Type B pancreatic cell (in vitro differentiated cells): ENCODE measurements at places on chromosomes 5 and 9.

DNA sequence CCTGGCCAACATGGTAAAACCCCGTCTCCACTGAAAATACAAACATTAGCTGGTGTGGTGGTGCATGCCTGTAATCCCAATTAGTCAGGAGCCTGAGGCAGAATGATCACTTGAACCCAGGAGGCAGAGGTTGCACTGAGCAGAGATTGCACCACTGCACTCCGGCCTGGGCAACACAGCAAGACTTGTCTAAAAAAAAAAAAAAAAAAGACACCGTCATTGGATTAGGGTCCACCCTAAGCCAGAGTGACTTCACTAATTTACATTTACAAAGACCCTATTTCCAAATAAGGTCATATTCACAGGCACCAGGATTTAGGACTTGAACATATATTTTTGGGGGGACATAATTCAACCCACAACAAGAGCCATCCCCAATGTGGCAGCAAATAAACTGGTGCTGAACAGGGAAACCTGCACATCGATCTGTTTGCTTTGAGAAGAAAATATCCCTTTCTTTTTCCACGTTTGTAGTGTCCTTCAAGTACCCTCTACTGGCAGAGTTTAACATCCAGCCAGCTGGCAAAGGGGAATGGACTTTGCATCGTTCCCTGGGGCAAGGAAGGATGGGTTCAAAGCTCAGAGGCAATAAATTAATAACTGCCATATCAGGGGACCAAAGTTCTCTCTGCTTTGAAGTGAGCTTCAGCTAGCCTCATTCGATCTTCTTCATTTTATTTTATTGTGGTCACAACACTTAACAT, 3.7 kb upstream of the DNAJC25 start:
- H3K36me3 ChIP-seq: peaks cover 4% of the 10 kb centered on the region
- no peak for DNase-seq
- H3K4me1 ChIP-seq: peaks cover 4% of the 10 kb centered on the region
- H3K27ac ChIP-seq: no peak overlapping the region
- no peak overlapping the region for H3K4me3 ChIP-seq
- H3K27me3 ChIP-seq: no peaks in the 10 kb centered on the region

DNA sequence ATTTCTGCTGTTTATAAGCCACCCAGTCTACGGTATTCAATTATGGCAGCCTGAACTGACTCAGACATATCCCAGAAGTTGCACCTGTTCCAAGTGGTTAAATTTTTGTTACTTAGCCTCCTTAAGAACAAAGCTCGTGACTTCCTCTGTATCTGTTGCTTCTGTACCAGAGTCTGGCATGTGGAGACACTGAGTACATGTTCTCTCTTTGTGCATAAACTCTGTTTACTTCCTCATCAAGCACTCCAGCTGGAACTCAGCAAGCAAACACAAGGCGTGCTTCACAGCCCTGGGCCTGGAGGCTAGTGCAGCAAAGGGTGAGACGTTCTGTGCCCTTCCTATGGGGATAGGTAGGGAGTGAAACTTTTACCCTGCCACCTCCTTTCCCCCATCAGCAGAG, 19.0 kb downstream of the C9orf152 start:
- H3K4me1 ChIP-seq: peaks cover 18% of the 10 kb centered on the region
- H3K27me3 ChIP-seq: no peaks in the 10 kb centered on the region
- peak overlapping the region; percentile 82 for H3K27ac ChIP-seq
- no peak overlapping the region for H3K4me3 ChIP-seq
- H3K36me3 ChIP-seq: no peaks in the 10 kb centered on the region

DNA sequence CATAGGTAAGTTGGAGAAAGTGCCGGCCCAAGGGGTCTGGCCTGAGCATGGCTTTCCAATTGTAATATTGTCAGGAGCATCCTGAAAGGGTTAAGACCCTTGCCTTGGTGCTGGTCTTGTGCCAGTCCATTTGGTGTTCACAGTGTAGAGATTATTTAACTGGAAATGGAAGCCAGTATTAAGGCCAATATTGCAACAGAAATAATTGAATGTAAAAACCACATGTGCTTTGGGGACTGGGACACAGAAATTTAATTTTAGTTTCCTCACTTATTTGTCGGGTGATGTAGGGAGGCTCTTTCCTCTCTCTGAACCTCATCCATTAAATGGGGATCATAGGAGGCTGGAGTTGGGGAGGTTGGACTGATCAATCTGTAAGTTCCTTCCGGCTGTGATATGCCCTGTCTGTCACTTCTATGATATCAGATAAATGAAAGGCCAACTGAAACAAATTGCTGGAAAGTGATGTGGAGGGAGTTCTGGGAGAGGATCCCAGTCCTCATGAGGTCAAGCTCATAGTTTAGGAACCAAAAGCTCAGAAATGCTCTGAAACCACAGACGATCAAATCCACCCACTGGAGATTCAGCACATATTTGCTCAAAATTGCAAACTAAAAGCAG, 54.8 kb upstream of the COL15A1 start:
- no peaks in the 10 kb centered on the region for H3K4me1 ChIP-seq
- DNase-seq: no peak
- H3K27ac ChIP-seq: no peak overlapping the region

DNA sequence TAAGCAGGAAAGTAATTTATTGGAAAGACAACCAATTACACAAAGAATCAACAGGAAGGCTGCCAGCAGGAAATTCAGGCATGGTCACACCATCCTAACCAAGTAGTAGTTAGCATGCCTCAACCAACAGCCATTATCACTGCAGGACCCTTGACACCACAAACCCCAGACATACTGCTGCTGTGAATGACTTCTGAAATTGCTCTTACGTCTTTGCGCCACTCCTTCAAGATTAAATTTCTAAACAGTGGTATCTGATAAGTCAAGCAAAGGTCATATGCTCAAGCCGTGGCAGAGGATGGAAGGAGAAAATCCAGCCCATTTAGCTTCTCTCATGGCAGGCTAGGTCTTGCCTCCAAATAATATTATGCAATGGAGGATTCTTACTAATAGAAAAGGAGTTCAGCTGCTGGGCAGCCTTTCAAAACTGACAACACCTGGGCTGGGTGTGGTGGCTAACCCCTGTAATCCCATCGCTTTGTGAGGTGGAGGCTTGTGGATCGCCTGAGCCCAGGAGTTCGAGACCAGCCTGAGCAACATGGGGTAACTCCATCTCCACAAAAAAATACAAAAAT, 5.0 kb upstream of the PTGER4 start:
- DNase-seq: no peak
- no peak overlapping the region for H3K27ac ChIP-seq
- H3K4me1 ChIP-seq: peaks cover 16% of the 10 kb centered on the region
- H3K4me3 ChIP-seq: no peak overlapping the region
- no peaks in the 10 kb centered on the region for H3K36me3 ChIP-seq

- peaks cover 63% of the 10 kb centered on the region for H3K36me3 ChIP-seq
- peaks cover 6% of the 10 kb centered on the region for H3K4me1 ChIP-seq
- H3K4me3 ChIP-seq: no peak overlapping the region
- H3K27me3 ChIP-seq: no peaks in the 10 kb centered on the region
Measured at GRCh38 chr9:106945727-106946660, 83.0 kb downstream of the ZNF462 start.

GRCh38 chr5:53915120-53915519, 354.7 kb downstream of the NDUFS4 start:
- no peak overlapping the region for H3K4me3 ChIP-seq
- no peaks in the 10 kb centered on the region for H3K36me3 ChIP-seq
- no peak for DNase-seq
- peaks cover 8% of the 10 kb centered on the region for H3K4me1 ChIP-seq

GRCh38 chr5:59769041-59769360, 124.5 kb downstream of the PDE4D start:
- H3K4me1 ChIP-seq: peaks cover 39% of the 10 kb centered on the region
- H3K27ac ChIP-seq: peak overlapping the region; percentile 91
- peaks cover 6% of the 10 kb centered on the region for H3K36me3 ChIP-seq
- peak overlapping the region; percentile 89 for H3K4me3 ChIP-seq
- DNase-seq: no peak
- H3K27me3 ChIP-seq: peaks cover 5% of the 10 kb centered on the region

GRCh38 chr9:754150-754931, 87.2 kb upstream of the DMRT1 start:
- H3K4me1 ChIP-seq: peaks cover 10% of the 10 kb centered on the region
- no peaks in the 10 kb centered on the region for H3K27me3 ChIP-seq
- H3K4me3 ChIP-seq: no peak overlapping the region
- H3K27ac ChIP-seq: no peak overlapping the region
- H3K36me3 ChIP-seq: no peaks in the 10 kb centered on the region
- DNase-seq: no peak

GRCh38 chr5:135016861-135017290, 17.2 kb downstream of the PITX1 start:
- DNase-seq: peak; percentile 45
- H3K36me3 ChIP-seq: no peaks in the 10 kb centered on the region
- H3K4me3 ChIP-seq: no peak overlapping the region
- no peak overlapping the region for H3K27ac ChIP-seq

- peaks cover 6% of the 10 kb centered on the region for H3K27me3 ChIP-seq
- no peak overlapping the region for H3K27ac ChIP-seq
- H3K36me3 ChIP-seq: no peaks in the 10 kb centered on the region
- no peak overlapping the region for H3K4me3 ChIP-seq
Measured at GRCh38 chr5:152532714-152533113, 127.6 kb upstream of the NMUR2 start.

DNA sequence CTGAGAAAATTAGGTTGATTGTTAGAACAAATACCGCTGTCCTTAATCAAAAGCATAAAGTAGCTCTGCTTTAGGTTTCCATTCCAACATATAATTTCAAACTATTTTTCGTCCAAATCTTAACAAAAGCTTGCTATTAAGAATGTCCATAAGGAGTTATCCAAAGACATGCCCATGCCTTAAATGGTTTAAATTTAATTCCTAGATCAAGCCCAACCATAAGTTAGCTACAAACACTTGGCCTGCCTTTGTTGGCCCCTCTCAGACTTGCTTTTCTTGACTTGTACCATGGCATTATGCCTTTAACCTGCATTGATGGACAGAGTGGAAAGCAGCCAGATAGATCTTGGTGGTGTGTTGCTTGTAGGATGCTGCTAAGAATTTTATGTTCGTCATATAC, 8.8 kb downstream of the GARNL3 start:
- no peak for DNase-seq
- peaks cover 11% of the 10 kb centered on the region for H3K36me3 ChIP-seq
- H3K27ac ChIP-seq: no peak overlapping the region
- peaks cover under 1% of the 10 kb centered on the region for H3K4me1 ChIP-seq

DNA sequence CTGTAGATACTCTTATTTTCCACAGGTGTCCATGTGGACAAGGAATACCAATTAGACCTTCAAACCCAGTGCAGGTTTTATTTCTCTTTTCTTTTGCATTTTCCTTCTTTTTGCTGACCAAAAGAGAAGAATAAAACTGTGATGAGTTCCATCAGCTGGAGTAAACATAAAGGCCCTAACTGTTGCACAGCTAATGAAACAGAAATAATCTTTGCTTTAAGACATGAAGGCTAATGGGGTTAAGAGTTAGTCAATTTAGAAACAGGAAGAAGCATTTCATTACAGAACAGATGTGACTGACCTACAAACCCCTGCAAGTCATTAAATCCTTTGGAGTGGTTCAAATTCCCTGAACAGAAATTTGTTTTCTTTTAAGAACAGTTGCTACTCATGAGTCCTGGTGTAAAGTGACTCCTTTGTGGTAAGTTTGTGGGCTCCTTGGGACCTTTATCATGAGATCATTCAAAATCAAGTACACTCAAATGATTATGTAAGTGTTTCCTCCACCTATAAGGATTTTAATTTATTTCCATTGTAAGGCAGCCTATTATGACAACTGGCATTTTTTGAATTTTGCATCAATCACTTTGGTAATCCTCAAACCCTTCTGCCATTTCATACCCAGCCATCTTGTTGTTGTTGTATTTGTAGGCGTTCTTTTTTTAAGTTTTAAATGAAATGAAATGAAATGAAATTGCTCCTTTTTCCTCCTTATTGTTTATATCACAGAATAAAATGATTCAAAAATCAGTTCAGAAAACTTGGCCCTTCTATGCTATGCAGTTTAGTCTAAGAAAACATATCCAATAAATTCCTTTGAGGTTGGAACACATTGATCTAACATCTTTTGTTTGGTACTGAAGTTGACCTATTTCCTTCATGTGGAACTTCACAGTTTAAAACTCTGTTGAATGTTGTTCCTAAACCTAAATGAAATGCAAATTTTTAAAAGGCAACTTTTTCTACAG, 1.3 kb downstream of the MINAR2 start:
- DNase-seq: no peak
- no peaks in the 10 kb centered on the region for H3K36me3 ChIP-seq
- peaks cover 15% of the 10 kb centered on the region for H3K4me1 ChIP-seq
- H3K27me3 ChIP-seq: no peaks in the 10 kb centered on the region
- H3K4me3 ChIP-seq: no peak overlapping the region
- H3K27ac ChIP-seq: no peak overlapping the region
